Activated T-cell treated with anti-CD3 and anti-CD28 coated beads, Interleukin-2, amount 50 U/mL, for 24 hours (primary cell): ENCODE measurements at places on chromosomes 6 and 20.

GRCh38 chr6:129181001-129181400 is 298.1 kb downstream of the LAMA2 start:
- no peak overlapping the region for H3K27ac ChIP-seq
- H3K4me1 ChIP-seq = no peaks in the 10 kb centered on the region
- H3K36me3 ChIP-seq = no peaks in the 10 kb centered on the region
- H3K27me3 ChIP-seq = peaks cover 10% of the 10 kb centered on the region
- H3K4me3 ChIP-seq = no peak overlapping the region

DNA sequence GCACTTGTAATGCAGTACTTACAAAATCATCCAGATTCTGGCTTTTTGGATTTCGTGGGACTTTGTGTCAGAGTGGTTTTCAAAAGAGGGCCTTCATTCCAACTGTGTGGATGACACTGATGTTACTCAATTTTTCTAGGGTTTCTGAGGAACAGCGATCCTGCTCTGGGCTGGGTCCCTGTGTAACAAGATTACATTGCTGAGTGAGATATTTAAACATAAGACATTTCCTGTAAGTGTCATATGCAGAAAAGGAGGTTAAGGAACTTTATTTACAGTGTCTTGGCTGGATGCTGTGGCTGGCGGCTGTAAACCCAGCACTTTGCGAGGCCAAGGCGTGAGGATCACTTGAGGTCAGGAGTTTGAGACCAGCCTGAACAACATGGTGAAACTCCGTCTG is 6.7 kb downstream of the ZFAND3 start:
- H3K27ac ChIP-seq = peak overlapping the region; percentile 20
- peaks cover 30% of the 10 kb centered on the region for H3K36me3 ChIP-seq
- no peak overlapping the region for H3K4me3 ChIP-seq
- peaks cover 82% of the 10 kb centered on the region for H3K4me1 ChIP-seq
- DNase-seq = no peak

DNA sequence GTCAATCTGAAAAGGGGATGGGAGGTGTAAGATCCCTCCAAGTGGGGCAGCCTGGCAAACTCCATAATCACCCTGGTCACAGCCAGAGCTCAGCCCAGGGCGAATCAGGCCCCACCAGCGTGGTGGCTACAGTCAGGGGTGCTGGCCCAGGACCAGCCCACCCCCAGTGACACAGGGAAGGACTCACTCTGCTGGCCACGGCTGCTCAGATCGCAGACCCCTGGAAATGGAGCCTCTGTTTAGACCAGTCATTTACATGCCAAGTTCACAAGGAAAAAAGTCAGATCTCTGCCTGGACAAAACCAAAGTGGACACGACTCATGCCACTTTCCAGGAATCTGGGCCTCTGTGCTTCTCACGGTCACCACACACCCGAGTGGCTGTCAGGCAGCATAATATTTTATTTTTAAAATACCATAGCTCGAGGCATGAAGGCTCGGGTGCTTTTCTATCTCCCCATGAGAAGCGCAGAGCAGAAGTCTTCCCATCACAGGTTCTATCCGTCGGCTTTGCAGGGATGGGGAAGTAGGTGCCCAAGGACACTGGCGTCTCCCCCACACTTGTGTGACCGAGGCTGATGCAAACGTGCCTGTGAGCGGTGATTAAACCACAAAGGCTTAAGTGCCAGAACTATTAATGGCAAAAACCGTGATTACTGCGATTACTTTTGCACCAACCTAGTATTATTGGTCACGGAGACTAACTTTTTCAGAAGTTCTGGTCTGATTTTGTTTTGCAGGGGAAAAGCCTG is 13.0 kb downstream of the PXDC1 start:
- H3K27ac ChIP-seq = no peak overlapping the region
- DNase-seq = no peak
- H3K4me3 ChIP-seq = no peak overlapping the region
- H3K36me3 ChIP-seq = no peaks in the 10 kb centered on the region

GRCh38 chr6:27897580-27898206 is 14.5 kb downstream of the OR2B2 start:
- DNase-seq = no peak
- H3K27me3 ChIP-seq = peaks cover 4% of the 10 kb centered on the region
- H3K36me3 ChIP-seq = peaks cover 9% of the 10 kb centered on the region
- H3K4me3 ChIP-seq = no peak overlapping the region
- H3K27ac ChIP-seq = no peak overlapping the region

GRCh38 chr6:37095997-37096396 is 74.0 kb upstream of the PIM1 start:
- no peaks in the 10 kb centered on the region for H3K36me3 ChIP-seq
- no peak overlapping the region for H3K27ac ChIP-seq
- no peaks in the 10 kb centered on the region for H3K27me3 ChIP-seq
- DNase-seq = no peak
- peaks cover 14% of the 10 kb centered on the region for H3K4me1 ChIP-seq

DNA sequence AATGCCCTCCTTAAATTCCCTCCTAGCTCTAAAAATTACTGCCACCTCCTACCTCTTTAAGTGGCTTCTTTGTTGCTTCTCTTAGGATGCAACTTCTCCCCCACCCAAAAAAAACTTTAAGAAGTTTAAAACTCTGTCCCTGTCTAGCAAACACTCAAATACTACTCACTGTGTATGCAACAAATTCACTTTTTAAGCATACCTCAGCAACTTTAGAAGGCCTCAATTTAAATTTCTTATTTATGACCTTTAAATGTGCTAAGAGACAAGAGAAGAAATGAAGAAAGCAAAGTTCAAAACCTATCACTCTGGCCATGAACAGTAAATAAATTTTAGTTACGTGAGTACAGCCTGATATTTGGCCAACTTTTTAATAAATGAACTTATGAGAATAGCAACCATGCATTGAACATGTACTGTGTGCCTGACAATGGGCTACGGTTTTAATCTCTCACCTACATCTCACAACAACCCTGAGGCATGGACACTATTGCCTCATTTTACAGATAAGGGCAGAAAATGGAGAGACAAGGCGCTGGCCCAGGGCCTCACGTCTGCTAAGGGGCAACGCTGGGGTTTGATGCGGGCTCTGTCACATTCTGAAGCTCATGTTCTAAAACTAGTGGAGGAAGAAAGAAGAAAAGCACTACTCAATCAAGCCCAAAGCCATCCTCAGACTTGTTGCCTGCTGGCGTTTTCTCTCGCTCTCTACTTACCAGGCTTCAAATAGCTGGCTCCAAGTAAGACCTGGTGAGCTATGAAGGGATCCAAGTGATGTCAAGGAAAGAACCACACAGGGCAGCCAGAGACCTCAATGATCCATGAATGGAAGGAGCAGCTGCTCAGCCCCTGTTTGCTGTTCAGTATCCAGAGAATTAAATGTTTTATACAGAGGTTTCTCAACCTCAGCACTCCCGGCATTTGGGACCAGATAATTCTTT is 99.8 kb downstream of the TBC1D7 start:
- no peak for DNase-seq
- no peak overlapping the region for H3K4me3 ChIP-seq
- H3K36me3 ChIP-seq = no peaks in the 10 kb centered on the region
- no peaks in the 10 kb centered on the region for H3K27me3 ChIP-seq
- H3K4me1 ChIP-seq = peaks cover 17% of the 10 kb centered on the region
- no peak overlapping the region for H3K27ac ChIP-seq

GRCh38 chr6:54624779-54625178 is 221.8 kb upstream of the FAM83B start:
- H3K27me3 ChIP-seq = no peaks in the 10 kb centered on the region
- no peak for DNase-seq
- no peaks in the 10 kb centered on the region for H3K4me1 ChIP-seq
- no peak overlapping the region for H3K4me3 ChIP-seq
- no peaks in the 10 kb centered on the region for H3K36me3 ChIP-seq

GRCh38 chr6:21393441-21394165 is 199.9 kb upstream of the SOX4 start:
- no peak overlapping the region for H3K27ac ChIP-seq
- DNase-seq = no peak
- H3K27me3 ChIP-seq = peaks cover 10% of the 10 kb centered on the region
- H3K36me3 ChIP-seq = no peaks in the 10 kb centered on the region
- H3K4me3 ChIP-seq = no peak overlapping the region
- H3K4me1 ChIP-seq = no peaks in the 10 kb centered on the region

DNA sequence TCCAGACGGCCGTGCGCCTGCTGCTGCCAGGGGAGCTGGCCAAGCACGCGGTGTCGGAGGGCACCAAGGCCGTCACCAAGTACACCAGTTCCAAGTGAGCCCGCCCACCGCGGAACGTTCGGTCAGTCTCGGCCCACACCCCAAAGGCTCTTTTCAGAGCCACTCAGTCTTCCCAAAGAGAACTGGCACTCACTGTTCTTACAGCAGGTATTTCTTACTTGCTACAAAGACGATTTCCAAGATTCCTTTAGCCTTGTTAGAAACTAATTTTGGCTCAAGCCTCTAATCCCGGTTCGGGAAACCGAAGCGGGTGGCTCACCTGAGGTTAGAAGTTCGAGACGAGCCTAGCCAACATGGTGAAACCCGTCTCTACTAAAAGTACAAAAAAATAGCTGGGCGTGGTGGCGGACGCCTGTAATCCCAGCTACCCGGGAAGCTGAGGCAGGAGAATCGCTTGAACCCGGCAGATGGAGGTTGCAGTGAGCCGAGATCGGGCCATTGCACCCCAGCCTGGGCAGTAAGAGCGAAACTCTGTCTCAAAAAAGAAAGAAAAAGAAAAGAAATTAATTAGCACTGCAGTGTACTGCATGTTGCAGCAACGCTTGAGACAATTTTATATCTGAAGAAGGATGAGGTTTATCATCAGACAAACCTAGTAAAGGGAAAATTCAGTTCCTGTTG is 73.1 kb downstream of the OR2B2 start:
- peaks cover 11% of the 10 kb centered on the region for H3K27me3 ChIP-seq
- no peak overlapping the region for H3K4me3 ChIP-seq
- H3K4me1 ChIP-seq = peaks cover 18% of the 10 kb centered on the region
- peaks cover 5% of the 10 kb centered on the region for H3K36me3 ChIP-seq
- no peak overlapping the region for H3K27ac ChIP-seq

GRCh38 chr6:125671323-125671722 is 78.1 kb upstream of the HEY2 start:
- H3K36me3 ChIP-seq = no peaks in the 10 kb centered on the region
- H3K27ac ChIP-seq = no peak overlapping the region
- no peak for DNase-seq
- H3K4me1 ChIP-seq = no peaks in the 10 kb centered on the region

DNA sequence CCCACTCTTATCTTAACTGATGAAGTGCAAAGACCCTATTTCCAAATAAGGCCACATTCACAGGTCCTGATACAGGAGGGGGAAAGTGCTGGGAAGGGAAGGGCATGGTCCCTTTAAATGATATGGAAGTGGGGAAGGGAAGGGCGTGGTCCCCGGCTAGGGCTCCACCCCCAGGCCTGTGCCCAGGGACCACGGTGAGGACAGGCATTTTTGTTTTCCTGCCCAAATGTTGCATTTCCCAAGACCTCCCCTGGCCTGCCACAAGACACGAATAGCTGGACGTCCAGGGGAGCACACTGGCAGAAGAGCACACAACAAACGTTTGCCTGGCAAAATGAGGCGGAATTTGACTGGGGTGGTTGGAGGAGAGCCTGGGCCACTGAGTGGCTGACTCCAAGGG is 16.1 kb upstream of the HFE start:
- no peak overlapping the region for H3K4me3 ChIP-seq
- no peak for DNase-seq
- no peaks in the 10 kb centered on the region for H3K4me1 ChIP-seq
- peaks cover 5% of the 10 kb centered on the region for H3K27me3 ChIP-seq

DNA sequence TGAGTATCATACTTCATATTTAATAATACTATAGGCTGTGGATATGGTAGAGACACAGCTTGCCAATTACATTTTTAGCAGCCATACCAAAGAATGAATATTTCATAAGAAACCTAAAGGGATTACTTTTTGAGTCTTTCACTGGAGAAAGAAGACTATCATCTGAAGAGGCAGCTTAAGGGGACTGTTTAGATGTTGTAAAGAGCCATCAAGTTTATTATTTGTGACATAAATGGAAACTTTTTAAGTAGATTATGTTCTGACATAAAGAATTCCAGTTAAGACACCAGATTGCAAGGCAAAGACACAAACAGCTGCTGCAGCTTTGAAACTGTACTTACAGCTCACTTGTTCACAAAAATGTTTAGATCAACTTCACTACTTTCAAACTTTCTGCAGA is 429.4 kb downstream of the TFAP2A start:
- H3K36me3 ChIP-seq = no peaks in the 10 kb centered on the region
- no peak for DNase-seq
- H3K4me1 ChIP-seq = no peaks in the 10 kb centered on the region

- no peak overlapping the region for H3K27ac ChIP-seq
- peaks cover 9% of the 10 kb centered on the region for H3K4me1 ChIP-seq
- H3K4me3 ChIP-seq = peak overlapping the region; percentile 70
- H3K36me3 ChIP-seq = no peaks in the 10 kb centered on the region
Observed at GRCh38 chr6:5084360-5084780, 771 bp upstream of the PPP1R3G start.

GRCh38 chr6:26217714-26218075 is 130.5 kb downstream of the HFE start:
- no peaks in the 10 kb centered on the region for H3K27me3 ChIP-seq
- no peaks in the 10 kb centered on the region for H3K36me3 ChIP-seq
- H3K27ac ChIP-seq = no peak overlapping the region
- DNase-seq = no peak

- H3K27me3 ChIP-seq = no peaks in the 10 kb centered on the region
- H3K27ac ChIP-seq = no peak overlapping the region
- peaks cover 48% of the 10 kb centered on the region for H3K36me3 ChIP-seq
- no peak for DNase-seq
Observed at GRCh38 chr6:163469459-163469985, 55.0 kb downstream of the QKI start.

GRCh38 chr6:26607434-26608230 is 10.9 kb downstream of the ABT1 start:
- H3K4me1 ChIP-seq = peaks cover 23% of the 10 kb centered on the region
- peak overlapping the region; percentile 65 for H3K4me3 ChIP-seq
- H3K27ac ChIP-seq = peak overlapping the region; percentile 57
- H3K36me3 ChIP-seq = peaks cover 1% of the 10 kb centered on the region

DNA sequence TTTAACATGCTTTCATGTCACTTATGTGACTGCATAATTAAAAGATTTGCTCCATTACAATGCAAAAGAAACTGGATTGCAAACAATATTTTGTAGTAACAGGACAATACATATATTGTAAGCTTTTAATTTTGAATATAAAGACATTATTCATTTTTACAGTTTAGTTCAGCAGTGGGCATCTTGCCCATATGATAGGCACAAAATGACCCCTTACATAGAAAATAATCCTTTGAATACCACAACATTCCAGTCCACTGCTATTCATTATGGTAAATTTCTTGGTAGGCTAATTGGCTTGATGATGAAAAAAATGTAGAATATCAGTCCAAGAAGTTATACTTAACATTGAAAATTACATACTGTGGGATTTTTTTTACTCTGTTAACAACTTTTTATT is 74.1 kb upstream of the LAMA2 start:
- H3K36me3 ChIP-seq = no peaks in the 10 kb centered on the region
- H3K27ac ChIP-seq = no peak overlapping the region
- no peak for DNase-seq
- peaks cover 19% of the 10 kb centered on the region for H3K27me3 ChIP-seq
- no peaks in the 10 kb centered on the region for H3K4me1 ChIP-seq
- H3K4me3 ChIP-seq = no peak overlapping the region

- peak; percentile 43 for DNase-seq
- no peak overlapping the region for H3K27ac ChIP-seq
- H3K27me3 ChIP-seq = peaks cover 94% of the 10 kb centered on the region
- no peaks in the 10 kb centered on the region for H3K36me3 ChIP-seq
- peaks cover 8% of the 10 kb centered on the region for H3K4me1 ChIP-seq
- no peak overlapping the region for H3K4me3 ChIP-seq
Observed at GRCh38 chr20:21702553-21703470, 2.7 kb upstream of the PAX1 start.
